ENCODE measurements at places on chromosomes 11 and 22.

DNA sequence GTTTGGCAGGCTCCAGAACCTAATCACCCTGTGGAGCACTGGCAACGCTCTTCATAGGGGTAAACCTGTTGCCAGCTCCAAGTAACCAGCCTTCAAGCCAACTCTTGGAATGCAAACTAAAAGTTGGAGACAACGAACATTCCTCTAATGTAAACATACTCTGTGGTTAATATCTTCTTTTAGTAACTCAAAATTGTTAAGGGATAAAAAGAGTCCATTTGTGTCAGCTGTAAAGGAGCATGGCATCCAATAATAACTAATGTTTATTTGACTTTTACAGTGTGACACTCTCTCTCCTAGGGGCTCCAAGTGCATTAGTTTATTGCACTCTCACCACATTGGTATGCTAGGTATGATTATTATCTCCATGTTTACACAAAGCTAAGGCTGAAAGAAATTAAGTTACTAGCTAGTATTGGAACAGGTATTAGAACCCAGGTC, 31.0 kb upstream of the AMOTL1 start:
- DNase-seq, result no peak

- DNase-seq, result no peak
Measured at GRCh38 chr22:22196833-22197477, 47.6 kb upstream of the VPREB1 start.

- DNase-seq, result no peak
Measured at GRCh38 chr11:42047637-42048555, 588.4 kb upstream of the LRRC4C start.

- no peak for DNase-seq
Measured at GRCh38 chr11:60985991-60986915, 14.8 kb downstream of the CD6 start.

DNA sequence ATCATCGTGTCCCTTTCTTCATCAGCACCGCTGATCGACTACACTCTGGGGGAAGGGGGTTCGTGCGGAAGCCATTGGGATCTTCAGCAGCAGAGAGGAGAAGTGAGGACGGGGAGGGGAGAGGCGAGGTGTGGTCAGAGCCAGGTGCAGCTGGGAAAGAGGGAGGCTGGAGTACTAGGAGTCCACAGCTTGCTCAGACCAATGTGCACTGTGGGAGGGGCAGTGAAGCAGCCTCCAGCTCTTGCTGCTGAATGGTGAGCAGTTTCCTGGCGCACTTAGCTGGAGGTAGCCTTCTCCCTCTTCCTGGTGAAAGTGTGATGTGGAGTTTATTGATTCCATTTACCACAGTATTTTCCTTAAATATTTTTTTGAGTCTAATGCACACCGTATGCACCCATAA, 99.0 kb upstream of the NECTIN1 start:
- no peak for DNase-seq

GRCh38 chr11:117313091-117313490, 3.0 kb downstream of the BACE1 start:
- DNase-seq, result no peak

DNA sequence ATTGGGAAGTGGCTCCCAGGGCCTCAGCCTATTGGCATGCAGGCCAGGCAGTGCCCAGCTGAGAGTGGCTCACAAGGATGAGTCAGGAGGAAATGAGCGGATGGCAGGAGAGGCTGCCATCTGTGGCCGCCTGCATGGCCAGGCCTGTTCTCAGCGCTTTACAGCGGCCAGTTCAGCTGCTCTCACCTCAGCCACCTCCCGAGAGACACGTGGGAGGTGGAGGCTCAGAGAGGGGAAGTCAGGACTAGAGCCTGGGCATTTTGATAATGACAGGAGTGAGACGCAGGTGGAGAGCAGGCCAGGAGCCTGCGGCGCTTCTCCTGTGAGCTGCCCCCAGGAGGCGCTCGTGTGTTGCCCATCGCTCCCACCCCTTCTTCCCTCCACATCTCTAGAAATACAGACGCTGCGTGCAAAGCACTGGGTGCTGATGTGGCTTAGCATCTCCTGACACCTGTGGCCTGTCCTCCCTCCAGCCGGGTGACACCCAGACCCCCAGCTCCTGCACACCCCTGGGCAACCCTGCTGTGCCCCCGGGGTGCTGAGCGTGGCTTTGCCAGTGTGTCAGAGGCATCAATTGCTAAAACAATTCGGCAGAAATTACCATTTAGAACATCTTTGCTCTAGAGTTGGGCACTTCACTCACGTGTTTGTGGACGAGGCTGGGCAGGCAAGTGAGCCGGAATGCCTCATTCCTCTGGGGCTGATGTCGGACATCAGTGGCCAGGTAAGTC, 21.4 kb upstream of the PANX2 start:
- DNase-seq, result peak; percentile 42

DNA sequence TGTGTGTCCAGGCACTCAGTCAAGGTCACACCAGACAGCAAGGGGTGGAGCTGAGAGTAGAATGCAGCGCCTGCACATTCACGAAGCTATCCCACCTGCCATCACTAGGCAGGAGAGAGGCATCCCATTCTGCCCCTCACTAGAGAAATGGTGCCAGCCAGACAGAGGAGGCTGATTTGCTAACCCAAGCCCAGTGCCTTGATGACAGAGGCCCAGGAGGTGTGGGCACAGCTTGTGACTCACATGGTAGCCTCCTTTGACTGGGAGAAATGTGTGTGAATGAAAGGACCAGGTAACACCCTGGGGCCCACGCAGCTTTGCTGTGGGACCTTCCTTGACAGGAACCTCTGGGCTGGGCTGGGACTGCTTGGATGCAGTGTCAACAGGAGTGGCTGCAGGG, 5.2 kb upstream of the NAALADL1 start:
- DNase-seq, result no peak

DNA sequence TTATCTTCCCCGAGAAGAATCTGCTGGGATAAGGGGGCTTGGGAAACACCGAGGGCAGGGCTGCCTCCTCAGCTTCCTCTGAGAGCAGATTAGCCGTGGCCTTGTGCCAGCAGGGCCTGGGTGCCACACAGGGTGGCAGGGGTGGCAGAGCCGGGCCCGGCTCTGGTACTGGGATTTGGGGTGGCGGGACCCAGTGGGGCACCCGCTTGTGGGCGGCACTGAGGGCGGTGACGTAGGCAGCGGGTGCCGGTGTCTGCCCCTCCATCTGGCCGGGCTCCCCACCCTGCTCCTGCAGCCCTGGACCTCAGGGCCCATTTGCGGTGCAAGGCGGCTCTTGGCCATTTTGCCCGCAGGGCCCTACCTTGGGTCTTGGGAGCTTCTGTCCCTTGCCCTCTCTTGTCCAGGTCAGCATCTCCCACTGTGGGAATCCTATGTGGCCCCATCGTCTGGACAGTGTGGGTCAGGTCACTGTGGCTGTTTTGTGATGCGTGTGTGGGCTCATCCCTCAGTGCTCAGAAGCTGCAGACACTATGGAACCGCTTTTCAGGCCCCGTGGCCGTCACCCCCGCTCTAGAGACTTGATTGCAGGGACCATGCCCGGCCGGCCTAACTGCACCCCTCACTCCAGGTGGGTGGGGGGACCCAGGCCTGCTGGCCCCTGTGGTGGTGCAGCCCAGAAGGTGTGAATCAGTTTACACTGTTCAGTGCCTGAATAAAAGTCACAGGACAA, 29.7 kb upstream of the KRTAP5-6 start:
- DNase-seq, result no peak

DNA sequence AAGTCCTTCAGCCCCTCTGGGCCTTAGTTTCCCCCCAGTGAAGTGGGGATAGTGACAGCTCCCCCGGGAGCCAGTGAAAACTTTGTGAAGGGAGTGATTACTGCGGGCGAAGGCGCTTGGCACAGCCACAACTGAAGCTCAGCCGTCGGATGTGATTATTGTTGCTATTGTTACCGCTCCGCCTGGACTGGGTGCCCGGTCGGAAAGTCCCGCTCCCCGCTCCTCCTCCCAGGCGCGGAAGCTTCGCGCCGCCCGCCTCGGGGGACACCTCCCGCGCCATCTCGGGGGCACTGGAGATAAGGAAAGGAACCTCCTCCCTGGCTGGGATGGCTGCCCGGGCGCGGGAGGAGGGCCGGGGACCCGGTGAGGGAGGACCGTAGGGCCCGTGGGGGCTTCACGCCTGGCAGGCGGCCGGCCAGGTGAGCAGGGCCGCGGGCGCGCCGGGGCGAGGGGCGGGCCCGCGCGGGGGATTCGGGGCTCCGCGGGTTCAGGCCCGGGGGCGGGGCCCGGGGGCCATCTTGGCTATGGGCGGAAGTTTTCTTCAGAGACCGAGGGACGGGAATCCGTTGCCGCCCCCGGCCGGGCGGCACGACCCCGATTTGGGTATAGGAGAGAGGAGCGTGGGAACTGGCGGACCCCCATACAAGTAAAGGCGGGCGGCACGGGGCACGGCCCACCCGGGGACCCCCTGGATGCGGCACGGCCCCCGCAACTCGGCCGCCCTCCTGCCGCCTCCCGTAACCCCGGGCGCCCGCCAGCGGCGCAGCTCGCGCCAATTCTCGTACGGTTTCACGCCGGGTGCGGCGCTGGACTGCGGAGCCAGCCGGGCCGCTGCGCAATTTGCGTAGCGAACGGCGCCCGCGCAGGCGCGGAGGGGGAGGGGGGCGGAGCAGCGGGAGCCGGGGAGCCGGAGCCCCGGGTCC, at the start of gene GPR137:
Gene GPR137 (plus strand): TSS at position 887 of the 923 bp plus-strand sequence. CDS start 677 bp downstream, outside the sequence.
- peak; percentile 89 for DNase-seq

DNA sequence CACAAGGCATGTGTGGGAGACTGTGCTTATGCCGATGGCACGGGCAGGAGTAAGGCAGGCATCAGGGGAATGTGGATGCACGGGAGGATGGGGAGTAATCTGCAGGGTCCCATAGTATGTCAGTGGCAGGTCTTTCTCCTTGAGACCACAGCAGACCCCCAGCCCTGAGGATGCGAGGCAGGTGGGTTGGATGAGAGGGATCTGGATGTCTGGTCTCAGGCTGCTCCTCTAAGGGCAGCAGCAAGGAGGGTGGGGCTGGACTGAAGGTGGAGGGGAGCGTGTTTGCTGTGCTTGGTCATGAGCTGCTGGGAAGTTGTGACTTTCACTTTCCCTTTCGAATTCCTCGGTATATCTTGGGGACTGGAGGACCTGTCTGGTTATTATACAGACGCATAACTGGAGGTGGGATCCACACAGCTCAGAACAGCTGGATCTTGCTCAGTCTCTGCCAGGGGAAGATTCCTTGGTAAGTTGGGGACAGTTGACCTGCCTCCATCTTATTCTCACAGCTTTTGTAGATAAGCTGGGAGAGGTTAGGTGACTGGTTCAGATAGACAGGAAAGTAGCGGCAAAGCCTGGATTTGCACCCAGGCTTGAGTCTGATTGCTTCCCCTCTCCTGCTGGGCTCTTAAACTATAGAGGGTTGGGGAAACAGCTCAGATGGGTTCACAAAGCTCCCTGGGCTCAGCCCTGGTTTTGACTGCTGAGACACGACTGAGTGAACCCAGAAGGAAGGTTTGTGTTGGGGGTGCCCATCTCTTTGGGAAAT, at the start of gene APOL1:
Gene APOL1 (plus strand): TSS at position 380 of the 769 bp plus-strand sequence. CDS start 1,823 bp downstream, outside the sequence.
- no peak for DNase-seq

DNA sequence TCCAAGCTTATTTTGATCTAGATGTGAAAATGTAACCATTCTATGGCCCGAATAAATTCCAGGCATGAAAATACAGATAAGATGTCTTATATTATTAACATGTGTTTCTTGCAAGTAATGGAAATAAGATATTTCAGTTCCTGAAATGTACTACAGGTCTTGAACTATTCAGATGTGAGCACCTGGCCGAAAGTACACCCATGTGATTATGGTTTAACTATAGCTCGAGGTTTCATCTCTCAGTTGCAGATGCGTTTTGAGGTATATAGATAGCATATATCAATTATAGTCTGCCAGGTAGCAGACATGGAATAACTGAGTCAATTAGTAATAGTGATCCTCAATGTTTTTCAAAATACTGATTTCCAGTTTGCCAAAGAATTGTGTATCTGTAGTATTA, 68.3 kb downstream of the DDIAS start:
- no peak for DNase-seq

DNA sequence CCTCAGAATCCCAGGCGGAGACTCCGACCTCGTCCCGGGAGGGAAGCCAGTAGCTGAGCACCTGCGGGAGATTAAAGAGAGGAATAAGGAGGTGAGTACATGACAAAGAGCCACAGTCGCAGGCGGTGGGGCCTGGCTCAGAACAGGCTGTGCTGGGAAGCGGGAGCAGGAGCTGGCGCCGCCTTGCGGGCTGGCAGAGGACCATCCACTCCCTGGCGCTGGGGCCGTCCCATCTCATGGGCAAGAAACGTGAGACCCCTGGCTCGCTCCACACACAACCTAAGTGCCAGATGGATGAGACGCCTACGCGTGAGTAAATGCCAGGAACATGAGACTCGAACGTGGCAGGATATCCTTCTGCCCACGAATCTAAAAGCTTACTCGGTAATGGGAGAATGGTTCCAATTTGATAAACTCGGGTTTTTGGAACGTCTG, 6.3 kb downstream of the CEND1 start:
- DNase-seq, result peak; percentile 83

- no peak for DNase-seq
Measured at GRCh38 chr22:48299124-48299523, 1528.5 kb downstream of the BRD1 start.

DNA sequence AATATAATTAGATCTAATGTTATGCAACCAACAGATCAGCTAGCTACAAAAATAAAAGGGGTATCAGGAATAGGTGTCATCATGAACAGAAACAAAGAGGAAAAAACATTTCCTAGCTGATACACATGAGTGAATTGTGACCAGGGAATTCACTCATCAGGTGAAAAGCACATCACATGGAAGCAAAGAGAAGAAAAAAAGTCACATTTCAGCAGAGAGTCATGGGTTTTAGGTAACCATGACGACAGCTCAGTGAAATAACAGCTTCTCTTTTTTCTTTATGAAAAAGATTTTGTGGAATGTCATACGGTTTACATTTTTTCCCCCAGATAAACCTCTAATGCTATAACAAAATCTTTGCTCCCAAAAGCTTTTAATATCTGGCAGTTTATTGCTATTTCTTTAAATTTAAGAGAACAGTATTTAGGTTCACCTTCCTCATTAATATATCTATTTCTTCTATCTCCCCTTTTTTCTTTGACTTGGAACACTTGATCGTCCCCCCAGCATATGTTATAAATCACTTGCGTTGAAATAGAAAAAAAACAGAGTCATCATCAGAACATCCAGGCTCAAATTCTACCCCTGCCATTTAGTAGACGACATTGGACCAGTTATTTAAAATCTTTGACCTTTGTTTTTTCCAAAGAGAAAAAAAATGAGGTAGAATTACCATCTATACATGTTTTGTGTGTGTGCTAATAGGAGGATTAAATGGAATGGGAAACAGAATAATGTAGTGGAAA, 5.3 kb downstream of the TYR start:
- no peak for DNase-seq

GRCh38 chr22:43421914-43422615, 10.3 kb downstream of the MPPED1 start:
- DNase-seq, result no peak

GRCh38 chr11:31107649-31108048, 261.9 kb downstream of the DCDC1 start:
- no peak for DNase-seq

DNA sequence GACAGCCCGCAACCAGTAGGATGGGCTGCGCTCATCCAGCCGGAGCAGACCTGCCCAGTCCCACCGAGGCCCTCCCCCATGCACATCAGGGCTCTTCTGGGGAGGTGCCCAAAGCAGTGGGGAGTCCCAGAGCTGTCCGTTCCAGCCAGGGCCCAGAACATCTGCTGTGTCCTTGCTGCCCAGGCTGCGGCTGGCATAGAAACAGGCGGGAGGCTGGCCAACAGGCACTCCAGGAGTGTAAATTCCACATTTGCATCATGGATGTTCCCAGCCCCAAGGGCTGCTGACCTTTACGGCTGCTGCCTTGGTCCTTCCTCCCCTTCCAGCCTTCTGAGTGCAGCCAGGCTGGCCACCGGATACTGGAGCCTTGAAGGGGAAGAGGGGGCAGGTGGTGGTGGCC, 30.0 kb upstream of the SYT7 start:
- DNase-seq, result peak; percentile 58
